ENCODE measurements at places on chromosomes 11 and 22.

GRCh38 chr11:128946648-128947047 lies 4.0 kb upstream of the TP53AIP1 start:
- no peak for DNase-seq

GRCh38 chr22:49363526-49364230 lies 464.0 kb downstream of the BRD1 start:
- DNase-seq, result no peak

- no peak for DNase-seq
These were observed at the start of gene MYO7A for GRCh38 chr11:77127920-77128691. Gene MYO7A, plus strand, starts transcription at chr11:77128246. Its CDS starts 2,389 bp downstream, at chr11:77130635.

DNA sequence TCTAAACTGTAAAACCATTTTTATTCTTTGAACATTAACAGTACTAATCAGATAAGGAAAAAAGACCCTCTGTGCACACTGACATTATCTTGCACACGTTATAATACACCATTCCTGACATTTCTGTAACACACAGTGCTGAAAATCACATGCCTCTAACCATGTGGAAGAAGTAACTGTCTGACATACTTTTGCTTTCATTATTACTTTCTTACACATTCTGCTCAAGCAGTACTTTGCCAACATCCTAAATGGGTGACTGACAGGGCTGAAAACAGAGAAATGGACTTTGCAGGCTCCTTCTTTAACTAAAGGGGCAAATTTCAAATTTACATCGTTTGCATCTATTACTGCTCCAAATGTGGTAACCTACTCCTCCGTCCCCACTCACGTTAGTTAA lies 22.8 kb upstream of the TP53AIP1 start:
- no peak for DNase-seq

- no peak for DNase-seq
These were observed 79.2 kb upstream of the WNT11 start for GRCh38 chr11:76285397-76286104.

- DNase-seq, result no peak
These were observed 4.9 kb downstream of the RRP8 start for GRCh38 chr11:6598555-6598954.

- no peak for DNase-seq
These were observed 164.4 kb downstream of the TEAD1 start for GRCh38 chr11:12838463-12839123.

GRCh38 chr11:2249189-2249916 lies 21.0 kb downstream of the ASCL2 start:
- DNase-seq, result no peak

- DNase-seq, result no peak
These were observed 41.8 kb downstream of the GALNT18 start for GRCh38 chr11:11580012-11580411.

DNA sequence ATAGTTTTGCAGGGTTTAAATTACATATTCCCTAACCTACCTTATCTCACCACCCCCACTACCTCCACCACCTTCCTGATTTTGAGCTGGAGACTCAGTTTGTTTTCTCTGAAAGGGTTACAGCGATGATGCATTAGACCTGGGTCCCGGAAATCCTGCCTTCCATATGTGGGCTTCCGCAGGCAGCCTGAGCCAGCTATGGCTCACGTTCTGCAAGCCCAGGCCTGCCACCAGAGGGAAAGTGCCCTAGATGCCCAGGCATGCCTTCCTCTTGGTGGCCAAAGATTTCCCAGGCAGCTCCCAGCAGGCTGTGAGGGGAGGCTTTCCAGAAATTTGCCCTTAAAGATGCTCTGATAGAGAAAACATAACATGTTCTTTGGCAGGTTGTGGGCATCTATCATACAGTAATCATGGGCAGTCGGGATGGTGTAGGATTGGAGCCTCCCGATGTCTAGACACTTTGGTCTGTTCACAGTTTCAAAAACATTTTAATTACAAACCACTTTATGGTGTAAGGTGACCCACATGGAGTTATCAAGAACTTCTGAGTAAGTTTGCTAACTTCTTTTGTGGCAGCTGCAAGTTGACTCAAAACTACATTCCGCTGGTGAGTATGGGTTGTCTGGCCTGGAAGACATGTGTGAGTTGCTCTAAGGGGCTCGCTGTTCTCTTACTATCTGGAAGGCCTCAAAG lies 79.3 kb downstream of the MICAL2 start:
- DNase-seq, result no peak

GRCh38 chr22:24426851-24427499 lies 424 bp upstream of the ADORA2A start:
- no peak for DNase-seq

DNA sequence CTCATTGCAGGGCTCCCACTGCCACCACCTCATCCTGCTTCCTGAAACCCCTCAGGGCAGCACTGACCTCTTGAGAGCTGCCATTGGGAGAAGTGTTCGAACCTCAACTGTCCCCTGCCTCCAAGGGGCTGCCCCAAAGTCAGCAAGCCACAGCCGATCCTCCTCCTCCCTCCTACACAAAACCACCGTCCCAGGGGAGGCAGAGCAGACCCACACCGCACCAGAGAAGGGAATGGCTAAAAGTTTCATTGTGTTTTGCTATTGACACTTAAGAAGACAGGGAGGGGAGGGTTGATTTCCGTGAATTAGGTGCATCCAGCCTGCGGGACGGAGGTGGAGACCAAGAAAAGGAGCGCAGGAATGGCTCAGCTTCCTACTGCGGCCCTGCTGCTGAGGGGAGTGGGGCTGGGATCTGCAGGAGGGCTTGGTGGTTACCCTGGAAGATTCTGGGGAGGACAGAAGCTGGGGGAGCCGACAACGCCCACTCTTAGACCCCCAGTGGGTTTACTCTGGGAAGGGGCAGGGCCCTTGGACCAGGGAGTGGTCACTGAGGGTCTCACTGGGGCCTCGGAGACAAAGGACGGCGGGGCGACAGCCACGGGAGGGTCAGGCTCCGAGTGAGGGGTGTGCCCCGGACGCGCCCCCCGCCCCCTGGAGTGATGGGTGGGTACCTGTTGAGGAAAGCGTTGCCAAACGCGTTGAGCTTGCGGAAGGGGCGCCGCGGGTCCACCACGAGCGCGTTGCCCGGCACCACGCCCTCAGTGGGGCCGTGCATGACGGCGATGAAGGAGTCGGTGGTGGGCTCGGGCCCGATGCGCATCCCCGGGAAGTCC lies 815 bp downstream of the EHD1 start:
- no peak for DNase-seq

DNA sequence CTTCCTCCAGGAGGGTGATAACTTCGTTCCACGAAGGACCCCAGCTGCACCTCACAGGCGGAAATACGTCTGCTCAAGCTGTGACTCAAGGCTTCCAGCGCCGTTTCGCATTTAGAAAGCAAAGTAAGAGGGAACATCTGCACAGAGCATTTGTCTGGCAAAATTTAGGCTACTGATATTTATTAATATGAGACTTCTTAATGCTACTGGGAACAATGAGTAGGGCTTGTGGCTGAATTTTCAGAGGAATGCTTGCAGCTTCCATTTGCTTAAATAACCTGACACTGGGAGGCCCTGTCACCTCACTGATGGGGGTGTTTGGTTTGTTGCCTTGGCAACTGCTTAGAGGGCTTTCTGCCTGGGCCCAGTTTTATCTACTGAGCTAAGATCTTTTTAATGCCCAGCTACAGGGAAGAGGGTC lies 14.7 kb upstream of the ST14 start:
- DNase-seq, result no peak

GRCh38 chr11:79173615-79174014 lies 267.2 kb downstream of the TENM4 start:
- DNase-seq, result no peak

DNA sequence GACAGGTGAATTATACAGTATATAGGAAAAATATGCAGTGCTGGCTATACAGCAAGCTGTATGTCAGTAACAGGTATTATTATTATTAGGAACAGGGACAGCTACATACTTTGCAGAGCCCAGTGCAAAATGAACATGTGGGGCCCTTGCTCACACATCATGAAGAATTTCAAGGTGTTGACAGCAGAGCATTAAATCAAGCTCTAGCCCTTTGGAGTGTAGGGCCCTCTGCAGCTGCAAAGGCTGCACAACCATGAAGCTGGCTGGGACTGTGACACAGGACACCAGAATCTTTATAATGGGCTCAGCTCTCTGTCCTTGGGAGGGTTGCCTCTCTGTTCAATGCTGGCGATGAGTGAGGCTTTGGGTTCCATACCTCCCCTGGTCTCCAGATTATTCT lies 44.9 kb upstream of the DAGLA start:
- no peak for DNase-seq

DNA sequence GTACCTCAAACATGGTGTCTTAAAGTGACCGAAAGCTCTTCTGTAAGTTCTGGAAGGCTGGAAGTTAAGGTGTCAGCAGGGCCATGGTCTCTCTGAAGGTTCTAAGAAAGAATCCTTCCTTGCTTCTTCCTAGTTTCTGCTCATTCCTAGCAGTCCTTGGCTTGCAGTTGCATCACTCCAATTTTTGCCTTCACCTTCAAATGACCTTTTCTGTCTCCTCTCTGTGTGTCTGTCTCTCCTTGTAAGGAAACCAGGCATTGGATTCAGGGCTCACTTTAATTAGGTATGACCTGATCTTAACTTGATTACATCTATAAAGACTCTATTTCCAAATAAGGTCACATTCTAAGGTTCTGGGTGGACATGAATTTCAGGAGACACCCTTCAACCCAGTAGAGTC lies 8.7 kb downstream of the AASDHPPT start:
- DNase-seq, result no peak

- DNase-seq, result no peak
These were observed 85.5 kb downstream of the DLG2 start for GRCh38 chr11:85541683-85542082.

- no peak for DNase-seq
These were observed 595.9 kb upstream of the KIRREL3 start for GRCh38 chr11:127596433-127596832.

GRCh38 chr11:19953336-19953735 lies 206.9 kb downstream of the DBX1 start:
- DNase-seq, result no peak

DNA sequence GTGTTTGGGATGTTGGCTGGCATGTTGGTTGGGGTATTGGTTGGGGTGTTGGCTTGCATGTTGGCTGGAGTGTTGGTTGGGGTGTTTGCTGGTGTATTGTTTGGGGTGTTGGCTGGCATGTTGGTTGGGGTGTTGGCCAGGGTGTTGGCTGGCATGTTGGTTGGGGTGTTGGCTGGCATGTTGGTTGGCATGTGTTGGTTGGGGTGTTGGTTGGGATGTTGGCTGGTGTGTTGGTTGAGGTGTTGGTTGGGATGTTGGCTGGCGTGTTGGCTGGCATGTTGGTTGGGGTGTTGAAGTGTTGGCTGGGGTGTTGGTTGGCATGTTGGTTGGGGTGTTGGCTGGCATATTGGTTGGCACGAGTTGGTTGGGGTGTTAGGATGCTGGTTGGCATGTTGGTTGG lies 24.5 kb downstream of the OTUB1 start:
- DNase-seq, result no peak

GRCh38 chr11:69978841-69979614 lies 99.1 kb upstream of the ANO1 start:
- no peak for DNase-seq

DNA sequence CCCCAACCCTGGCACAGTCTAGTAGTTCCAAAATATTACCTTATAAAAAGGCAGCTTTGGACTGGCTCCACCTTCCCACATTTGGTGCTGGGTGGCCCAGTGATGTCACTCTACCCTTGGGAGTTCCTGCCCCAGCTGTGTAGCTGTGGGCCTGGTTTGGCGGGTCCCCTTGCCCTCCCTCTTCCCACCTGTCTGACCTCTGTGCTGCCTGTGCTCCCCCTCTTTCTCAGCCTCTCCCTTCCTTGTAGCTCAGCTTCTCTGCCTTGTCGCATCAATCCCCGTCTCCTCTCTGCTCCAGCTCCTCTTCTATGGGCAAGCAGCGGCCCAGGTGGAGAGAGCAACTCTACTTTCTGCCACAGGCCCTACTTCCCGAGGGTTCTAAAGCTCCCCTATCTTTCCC lies 54.6 kb downstream of the CHRDL2 start:
- DNase-seq, result no peak

DNA sequence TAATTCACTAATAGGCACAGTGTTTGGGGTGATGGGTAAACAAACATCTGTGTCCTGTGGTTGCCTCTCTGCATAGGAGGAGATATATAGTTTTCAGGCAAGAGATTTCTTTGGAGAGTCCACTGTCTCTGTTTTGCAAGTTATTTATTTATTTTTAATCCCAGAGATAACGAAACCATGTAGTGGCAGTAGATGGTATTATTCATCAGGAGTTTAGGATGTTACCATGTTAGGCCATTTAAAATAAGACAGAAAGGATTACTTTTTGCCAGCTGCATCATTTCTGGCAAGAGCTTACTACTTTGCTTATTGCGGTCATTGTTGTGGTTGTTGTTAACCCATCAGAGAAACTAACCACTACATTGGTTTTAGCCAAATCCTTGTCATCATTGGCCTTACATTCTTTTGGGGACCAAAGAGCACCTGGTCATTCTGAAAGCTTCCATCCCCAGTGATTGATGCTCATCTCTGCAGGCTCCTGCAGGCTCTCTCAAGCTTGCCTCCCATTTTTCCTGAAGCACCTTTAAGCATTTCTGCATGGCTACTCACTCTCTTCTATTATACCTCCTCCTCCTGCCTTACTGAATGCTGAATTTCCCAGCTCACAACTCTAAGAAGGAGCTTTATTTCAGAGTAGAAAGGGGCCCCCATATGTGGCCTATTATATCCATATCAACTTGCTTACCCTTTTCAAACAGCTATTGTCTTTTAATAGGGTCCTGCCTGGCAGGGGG lies 84.4 kb downstream of the CSTPP1 start:
- no peak for DNase-seq

- DNase-seq, result no peak
These were observed 1.8 kb upstream of the SLC36A4 start for GRCh38 chr11:93199616-93200015.

DNA sequence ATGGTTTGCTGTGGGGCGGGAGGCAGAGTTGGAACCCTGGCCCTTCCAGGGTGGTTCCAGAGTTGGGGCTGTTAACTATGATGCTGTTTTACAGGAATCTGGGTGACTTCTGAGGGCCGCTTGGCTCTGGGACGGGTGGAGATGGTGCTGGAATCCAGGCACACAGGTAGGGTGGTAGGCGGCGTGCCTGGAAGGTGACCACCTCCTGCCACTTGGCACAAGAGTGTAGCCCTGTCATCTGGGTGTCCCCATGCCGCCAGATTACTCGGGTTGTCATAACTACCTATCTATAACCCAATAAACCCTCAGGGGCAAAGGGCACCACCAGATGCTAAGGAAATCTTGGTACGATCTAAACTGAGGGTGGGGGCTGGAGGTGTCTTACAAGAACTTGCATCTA lies 1.3 kb downstream of the CARS1 start:
- DNase-seq, result no peak

DNA sequence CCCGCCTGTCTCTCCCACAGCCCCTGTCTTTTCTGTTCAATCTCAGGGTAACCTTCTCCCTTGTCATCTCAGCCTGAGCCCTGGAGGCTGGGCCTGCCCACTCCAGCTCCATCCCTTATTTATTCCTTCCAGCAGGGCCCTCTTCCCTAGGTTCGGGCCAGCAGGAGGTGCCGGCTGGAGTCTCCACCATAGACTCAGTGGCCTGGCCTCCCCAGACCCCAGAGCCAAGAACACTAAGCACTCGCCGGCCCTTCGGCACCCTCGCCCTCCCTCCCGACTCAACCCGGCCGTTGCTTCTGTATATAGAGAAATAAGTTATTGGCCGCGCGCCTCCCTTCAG lies 1.4 kb upstream of the RAB1B start:
- no peak for DNase-seq

Measured in Panc1 (cell line).